ENCODE measurements at places on chromosomes 1 and 21.

DNA sequence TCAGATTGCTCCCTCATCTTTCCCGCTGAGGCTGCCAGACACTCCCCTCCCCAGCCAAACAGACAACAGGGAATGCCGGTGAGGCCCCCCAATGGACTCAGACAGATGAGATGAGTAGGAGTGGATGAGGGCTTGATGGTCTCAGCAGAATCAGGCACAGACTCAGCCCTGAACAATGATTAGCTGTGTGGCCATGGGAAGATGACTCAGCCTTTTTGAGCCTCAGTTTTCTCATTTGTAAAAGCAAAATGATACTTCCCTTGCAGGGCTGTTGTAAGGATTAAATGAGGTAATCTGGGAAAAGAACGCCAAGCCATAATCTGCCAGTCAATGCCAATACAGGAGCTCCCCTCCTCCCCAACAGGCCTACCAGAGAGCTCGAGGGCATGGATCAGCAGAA, 12.4 kb downstream of the C1orf198 start:
- DNase-seq = peak; percentile 32

DNA sequence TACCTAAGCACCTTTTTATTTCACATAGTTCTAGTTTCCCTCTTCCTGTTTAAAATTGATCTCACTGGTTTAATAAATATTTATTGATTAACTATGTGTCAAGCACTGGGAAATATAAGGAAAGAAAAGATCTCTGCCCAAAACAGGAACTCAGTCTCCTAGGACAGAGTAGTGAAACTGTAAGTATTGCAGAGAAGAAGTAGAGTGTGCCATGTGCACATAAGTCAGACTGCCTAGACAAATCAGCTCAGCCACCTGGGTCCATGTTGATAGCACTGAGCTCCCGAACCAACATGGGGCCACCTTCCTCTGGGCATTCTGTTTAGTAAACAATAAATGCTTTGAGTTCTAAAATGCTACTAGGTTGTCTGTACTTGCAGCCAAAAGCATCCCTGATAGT, 9.8 kb upstream of the SSX2IP start:
- no peak for DNase-seq

- DNase-seq = no peak
Observed at GRCh38 chr1:223179786-223180185, 36.7 kb upstream of the TLR5 start.

DNA sequence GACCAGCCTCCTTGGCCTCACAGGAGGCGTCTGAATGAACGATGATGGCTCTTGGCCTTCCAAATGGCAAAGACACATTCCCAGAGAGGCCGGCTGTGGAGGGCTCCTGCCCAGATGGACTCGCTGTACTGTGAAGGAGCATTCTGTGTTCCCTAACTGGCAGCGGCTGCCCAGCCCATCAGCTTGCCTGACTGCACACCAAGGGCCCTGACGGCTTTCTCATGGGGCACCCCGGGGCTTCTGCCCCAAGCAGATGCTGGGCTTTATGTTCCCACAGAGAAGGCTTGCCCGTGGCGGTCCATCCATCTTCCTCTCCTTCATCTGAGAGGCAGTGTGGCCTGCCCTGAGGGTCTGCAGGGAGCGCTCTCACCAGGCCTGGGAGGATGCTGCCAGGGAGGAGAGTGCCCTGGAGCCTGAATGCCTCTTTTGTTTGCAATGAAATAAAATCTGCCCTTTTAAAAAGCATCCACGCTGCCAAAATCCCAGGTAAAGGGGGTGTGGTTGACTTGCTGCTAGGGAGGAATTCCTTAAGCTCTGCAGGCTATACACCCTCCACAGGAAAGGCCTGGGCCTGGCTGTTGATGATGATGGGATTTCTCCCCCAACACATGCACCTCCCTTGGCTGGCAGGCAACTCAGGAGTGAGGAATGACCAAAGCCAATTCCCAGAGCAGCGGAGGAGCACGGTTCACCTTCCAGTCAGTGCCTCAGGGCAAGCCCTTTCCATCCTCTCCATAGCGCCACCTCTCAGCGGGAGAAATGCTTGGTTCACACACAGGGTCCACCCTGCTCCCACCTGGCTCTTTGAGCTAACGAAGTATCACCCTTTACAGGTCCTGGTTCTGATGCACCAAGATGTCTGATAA, 84.6 kb upstream of the SSX2IP start:
- no peak for DNase-seq

DNA sequence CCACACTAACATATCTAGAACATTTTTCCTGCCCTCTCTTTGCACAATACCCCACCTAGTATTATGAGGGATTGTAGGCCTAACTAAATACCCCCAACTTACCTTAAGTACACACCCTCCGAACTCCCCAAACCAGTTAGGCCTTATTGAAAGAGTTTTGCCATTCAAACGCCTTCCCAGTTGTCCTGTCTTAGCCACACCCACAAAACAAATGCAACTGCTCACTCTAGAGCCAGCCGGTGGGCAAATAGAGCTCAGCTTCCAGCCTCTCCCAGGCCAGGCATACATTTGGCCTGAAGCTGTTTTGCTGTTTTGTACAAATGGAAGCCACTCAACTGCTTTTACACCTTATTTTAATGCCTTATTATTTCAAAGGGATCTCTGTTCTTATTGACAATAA, 224.2 kb upstream of the RUNX1 start:
- no peak for DNase-seq

DNA sequence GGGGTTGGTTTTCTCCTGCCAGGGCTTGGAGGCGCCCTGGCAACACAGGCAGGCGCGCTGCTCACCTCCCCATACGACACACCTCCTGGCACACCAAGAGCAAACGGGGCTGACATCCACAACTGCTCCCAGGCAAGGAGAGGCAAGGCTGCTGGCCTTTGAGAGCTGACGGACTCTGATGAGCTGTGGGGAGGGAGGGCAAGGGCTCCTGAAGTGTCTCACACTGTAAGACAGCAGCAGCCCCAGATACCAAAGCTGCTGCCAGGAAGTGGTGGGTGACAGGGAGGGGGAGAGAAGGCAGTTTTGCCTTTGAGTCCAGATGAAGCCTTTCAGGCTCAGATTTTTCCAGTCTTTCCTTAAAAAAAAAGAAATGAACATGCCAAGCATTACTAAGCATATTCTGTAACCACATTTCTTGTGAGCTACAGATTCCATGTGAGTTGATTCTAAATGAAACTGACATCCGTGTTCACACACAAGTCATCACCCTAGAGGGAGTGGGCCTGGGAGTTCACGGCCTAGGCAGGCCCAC, 24.3 kb downstream of the PGBD5 start:
- no peak for DNase-seq

DNA sequence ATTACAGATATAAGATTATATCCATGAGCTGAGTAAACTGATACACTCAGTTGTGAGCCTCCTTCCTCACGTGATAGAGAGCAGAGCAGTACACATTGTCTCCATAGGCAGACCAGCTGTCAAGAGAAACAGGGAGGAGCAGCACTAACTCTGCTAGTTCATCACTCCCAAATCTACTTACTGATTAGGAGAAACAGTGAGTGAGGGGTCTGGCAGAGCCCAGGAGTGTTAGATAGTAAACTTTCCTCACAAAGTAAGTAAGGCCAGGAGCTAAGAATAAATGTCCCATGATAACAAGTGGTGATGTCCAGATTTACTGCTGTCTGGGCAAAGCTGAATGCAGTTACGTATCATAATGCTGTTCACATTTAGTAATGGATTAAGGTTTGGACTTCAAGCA, 168.6 kb upstream of the KCNK2 start:
- no peak for DNase-seq

- DNase-seq = peak; percentile 96
Observed at GRCh38 chr1:223776075-223776814, 63.9 kb downstream of the CAPN2 start.

GRCh38 chr1:17369466-17369865, 2.5 kb upstream of the PADI6 start:
- DNase-seq = peak; percentile 85

DNA sequence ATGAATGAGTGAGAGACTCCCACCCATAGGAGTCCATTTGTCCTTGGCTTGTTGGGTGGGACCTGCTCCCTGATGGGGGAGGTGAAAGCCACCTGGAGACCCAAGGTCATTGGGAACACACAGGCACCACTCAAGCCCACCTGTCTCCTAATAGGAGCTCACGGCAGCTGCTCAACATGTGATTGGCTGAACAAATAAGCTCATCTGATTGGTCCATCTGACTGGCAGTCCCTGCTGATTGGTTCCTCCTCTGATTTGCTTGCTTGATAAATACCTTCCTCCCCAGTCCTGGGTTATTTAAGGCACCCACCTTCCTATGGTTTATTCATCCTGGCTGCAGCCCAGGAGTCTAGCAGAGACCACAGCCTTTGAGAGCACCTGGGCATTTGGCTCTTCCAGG, 502.9 kb downstream of the PTPRU start:
- DNase-seq = no peak

DNA sequence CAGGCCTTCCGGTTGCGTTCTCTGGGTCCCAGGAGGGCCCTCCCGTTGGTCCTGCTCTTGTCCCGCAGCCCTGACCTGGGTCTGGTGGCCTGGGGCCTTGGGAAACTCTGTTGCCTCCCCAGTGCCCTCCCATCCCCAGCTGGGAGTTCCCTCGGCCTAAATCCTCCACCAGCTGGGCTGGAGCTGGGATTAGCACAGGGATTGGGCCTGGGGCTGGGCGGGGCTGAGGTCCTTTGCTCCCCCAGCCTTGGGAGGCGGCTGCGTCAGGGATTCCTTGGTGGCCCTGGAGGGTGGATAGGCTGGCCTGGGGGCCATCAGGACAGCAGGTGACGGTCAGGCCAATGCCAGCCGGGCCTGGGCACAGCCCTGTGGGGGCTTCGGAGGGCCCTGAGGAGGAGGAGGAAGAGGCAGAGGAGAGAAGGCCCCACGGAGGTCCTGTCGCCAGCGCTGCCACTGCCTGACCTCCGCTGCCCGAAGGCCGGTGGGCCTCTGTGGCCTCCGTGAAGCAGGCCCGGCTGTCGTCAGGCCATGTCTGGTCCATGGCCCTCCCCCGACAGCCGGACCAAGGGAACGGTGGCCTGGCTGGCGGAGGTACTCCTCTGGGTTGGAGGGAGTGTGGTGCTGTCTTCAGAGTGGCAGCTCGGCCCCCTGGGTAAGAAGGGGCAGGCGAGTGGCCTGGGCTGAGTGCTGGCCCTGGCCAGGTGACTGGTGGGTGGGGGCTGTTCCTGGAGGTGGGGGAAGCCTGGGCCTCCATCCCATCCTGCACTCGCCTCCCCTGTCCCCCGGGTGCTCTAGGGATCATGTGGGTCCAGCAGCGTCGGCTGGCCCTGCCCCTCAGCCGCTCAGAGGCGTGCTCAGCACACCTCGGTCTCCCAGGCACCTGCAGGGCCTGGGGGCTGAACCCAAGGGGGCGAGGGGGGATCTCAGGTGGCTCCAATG, at the start of gene PLCH2:
PLCH2 (plus strand) TSS at position 229 of the 939 bp plus-strand sequence; CDS start at position 529, 300 bp downstream.
- DNase-seq = no peak

GRCh38 chr1:151056149-151056548, 3.3 kb downstream of the CDC42SE1 start:
- no peak for DNase-seq

- DNase-seq = no peak
Observed at GRCh38 chr1:48069662-48070395, 72.6 kb upstream of the TRABD2B start.

GRCh38 chr1:38444770-38445442, 398.3 kb upstream of the POU3F1 start:
- no peak for DNase-seq

DNA sequence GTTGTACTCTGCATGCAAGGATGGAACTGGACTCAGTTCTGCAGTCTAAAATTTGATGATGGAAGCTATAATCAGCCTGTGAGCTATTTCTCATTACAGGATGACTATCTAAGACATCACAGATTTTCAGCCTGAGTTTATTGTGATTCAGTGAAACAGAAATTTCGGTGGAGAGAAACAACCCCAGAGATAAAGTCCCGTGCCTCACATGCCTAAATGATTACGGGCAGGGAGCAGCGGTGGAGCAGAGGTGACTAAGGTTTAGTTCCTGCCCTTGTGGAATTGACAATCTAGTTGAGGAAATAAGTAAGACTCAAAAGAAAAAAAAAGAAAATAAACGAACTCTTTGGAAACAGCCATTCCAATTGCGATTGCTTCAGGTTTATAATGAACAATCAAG, 96.9 kb downstream of the GRIK3 start:
- DNase-seq = peak; percentile 10

DNA sequence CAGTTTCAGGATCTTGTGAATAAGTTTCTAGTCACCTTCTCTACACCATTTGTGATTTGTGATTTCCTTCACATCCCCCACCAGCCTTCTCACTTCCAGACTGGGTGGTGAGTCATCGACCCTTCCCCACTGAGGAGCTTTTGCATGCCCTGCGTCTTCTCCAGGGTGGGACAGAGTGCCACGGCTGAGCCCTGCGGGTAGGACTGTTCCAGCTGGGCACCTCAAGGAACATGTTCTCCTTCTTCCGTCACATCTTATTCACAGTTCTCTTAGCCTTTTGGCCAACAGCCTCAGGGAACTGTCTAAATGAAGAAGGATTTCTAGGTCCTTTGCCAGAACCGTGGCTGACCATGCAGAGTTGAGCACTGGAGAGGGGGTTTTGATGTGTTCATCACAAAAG, 116.5 kb downstream of the TMEM53 start:
- DNase-seq = no peak

DNA sequence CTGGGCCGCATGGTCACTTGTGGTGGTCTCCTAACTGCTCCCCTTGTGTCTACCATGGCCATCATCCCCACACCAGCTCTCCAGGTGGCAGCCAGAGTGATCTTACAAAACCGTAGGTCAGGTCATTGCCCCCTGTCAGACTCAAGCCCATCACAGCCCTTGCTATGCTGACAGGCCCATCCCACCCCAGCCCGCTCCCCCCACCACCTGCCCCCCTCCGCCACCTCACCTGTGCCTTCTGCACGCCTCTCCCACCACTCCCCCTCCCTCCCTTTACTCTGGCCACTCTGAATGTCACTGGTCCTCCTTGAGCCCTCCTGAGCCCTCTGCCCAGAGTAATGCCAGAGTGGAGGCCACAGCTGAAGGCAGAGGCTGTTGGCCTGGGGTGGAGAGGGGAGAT, 28.5 kb downstream of the TEX35 start:
- DNase-seq = no peak

- peak; percentile 98 for DNase-seq
Observed at GRCh38 chr1:44819196-44819607, 10.9 kb downstream of the BTBD19 start.

- no peak for DNase-seq
Observed at GRCh38 chr1:193260896-193261295, 74.5 kb upstream of the B3GALT2 start.

DNA sequence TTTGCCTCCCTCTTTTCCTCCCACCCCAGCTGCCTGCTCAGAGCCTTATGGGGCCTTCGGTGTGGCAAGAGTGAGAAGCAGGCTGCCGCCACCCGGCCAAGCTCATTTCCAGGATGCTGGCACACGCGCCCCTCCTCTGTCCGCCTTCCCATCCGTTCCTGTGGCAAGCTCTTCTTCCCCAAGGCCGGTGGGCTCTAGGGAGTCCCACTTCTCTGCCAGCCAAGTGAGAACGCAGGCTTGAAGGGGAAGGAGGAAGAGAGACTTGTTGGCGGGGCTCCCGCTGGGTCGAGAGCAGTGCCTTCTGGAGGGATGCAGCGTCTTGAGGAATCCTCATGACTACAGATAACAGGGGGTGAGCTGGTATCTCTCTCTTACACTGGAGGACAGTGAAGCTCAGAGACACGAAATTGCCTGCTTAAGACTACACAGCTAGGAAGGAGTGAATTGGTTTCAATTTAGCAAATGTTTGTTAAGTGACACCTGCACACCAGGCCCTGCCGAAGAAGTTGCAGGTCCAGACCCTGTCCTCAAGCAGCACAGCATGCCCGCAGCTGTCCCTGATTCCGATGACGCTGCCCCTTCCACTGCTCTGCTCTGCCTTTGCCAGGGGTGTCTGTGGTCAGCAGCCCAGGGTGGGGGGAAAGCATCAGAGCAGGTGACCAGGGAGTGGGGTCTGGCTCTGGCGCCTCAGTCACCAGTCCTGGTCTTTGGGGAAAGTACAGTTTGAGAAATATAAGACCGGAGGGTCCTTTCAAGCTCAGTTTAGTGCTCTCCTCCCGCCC, 40.1 kb upstream of the FOXO6 start:
- DNase-seq = no peak
